Vagina (tissue), 2 donors: ENCODE measurements at places on chromosomes 5 and 9.

GRCh38 chr9:25224996-25225395 is 453.2 kb downstream of the TUSC1 start:
- no peak for DNase-seq

DNA sequence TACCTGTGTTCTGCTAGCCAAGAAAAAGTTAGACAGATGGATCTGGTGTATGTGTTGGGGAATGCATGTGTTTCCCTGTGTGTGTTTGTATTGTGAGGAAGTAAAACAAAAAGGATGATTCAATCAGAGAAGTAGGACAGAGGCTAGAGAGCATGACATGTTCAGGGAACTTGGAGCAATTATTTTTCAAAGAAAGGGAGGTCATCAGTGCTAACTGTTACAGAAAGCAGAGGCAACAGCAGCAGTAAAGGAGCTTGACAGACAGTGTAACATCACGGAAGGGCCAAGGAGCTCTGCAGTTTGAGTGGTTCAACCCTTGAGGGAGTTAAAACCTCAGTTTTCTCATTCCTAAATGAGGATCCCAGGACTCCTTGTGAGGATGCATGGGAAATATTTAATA is 13.2 kb downstream of the SPINK1 start:
- no peak for DNase-seq

GRCh38 chr5:130890610-130891009 is 274.4 kb downstream of the HINT1 start:
- DNase-seq: no peak

DNA sequence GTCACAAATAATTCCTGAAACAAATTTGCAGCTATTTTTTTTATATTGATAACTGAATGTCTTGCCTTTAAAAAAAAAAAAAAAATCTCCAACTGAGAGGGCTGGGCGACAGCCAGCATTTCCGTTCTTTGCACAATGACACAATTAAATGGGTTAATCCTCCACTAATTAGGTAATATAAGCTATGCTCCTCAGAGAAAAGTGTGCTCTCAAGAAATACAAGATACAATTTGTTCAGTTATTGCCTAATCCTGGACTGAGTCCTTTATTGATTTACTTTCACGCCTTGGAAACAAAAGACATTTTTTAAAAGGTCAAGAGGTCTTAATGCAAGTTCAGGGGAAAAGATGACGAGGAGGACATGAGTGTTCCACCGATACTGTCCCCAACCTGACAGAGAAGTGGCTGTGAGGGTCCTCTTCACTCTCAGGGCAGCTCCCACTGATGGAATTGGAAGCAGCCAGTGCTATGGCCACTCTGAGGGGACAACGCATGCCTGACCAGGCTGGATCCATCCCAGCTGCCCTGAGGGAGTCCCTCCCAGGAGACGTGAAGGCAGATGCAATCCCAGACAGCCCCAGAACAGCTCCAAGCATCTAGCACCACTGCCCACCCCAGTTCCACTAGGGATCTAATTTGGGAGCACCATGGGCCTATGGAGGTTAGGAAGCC is 220.7 kb downstream of the GNA14 start:
- no peak for DNase-seq

GRCh38 chr9:124220946-124221451 is 36.8 kb upstream of the NEK6 start:
- no peak for DNase-seq

DNA sequence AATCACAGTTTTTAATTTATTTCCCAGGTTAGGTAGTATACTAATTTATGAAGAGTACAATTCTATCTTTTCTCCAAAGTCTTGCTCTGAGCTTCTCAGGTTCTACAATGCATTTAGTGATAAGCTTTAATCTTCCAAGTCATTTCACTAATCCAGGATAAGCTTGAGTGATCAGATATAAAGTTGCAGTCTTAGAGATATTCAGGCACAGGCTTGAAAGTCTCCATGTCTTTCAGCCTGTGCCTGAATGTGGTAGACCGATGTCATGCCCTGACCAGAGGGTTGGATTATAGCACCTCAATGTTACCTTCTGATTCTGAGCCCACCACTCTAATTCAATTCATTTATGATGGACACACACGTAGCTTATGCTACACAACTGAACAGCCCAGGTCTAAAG is 3.2 kb downstream of the CRHBP start:
- DNase-seq: no peak

DNA sequence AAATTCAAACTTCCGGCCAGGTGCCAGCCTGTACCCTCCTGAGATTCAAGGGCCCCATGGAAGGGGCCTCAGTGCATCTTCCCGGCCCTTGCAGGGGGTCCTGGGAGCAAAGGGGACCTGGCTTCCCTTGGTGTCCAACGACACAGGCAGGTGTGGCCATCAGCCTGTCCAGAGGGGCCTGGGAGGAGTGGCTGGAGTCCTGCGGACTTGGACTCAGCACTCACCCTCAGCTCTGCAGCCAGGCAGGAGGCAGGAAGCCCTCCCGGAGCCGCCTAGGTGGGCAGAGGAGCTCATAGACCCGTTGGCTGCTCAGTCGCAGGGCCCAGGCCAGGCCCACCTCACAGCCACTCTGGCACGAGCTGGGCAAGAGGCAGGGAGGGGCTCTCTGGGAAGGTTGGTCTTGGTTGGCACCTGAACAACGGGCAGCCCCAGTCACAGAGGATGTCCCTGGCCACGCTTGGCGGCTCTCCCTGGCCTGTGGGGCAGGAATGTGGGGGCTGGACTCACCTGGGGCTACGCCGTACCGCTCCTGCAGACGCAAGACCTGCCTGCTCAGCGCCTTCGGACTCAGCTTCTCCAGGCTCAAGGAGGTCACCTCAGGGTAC is 53.8 kb upstream of the NRARP start:
- DNase-seq: no peak

- DNase-seq: no peak
Measured at GRCh38 chr9:36154331-36154952, 14.7 kb upstream of the CCIN start.

DNA sequence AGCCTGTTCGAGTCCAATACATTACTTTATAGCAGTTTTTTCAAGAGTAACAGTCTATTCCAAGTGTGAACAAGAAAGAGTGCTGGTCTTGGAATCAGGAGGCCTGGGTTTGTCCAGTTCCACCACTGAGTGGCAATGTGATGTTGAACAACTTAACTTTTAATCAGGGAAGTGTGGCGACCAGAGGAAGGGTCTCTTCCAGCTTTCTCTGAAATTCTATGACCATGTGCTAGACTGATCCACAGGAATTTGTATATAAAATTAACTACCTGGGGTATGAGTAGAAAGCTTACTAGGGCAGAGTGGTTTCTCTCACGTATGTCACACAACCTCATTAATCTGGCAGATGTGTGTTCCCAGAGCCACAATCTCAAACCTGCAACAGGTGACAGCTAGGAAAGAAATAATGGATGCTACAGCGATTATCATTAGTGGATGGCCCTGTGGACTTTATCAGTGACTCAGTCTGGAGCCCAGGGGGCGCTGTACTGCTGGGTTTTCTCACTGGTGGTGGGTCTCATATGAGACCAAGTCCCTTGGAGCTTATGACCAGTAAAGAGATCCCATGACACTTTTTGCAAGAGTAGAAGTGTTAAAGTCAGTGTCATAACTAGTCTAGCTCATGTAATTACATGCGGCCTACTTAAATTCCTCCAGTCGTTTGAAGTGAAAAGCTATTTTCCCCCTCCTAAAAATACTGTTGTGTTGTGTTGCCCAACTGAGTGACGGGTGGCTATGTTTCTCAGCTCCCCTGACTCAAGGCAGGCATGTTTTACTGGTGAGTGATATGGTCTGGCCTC is 116.5 kb downstream of the GDNF start:
- DNase-seq: no peak

DNA sequence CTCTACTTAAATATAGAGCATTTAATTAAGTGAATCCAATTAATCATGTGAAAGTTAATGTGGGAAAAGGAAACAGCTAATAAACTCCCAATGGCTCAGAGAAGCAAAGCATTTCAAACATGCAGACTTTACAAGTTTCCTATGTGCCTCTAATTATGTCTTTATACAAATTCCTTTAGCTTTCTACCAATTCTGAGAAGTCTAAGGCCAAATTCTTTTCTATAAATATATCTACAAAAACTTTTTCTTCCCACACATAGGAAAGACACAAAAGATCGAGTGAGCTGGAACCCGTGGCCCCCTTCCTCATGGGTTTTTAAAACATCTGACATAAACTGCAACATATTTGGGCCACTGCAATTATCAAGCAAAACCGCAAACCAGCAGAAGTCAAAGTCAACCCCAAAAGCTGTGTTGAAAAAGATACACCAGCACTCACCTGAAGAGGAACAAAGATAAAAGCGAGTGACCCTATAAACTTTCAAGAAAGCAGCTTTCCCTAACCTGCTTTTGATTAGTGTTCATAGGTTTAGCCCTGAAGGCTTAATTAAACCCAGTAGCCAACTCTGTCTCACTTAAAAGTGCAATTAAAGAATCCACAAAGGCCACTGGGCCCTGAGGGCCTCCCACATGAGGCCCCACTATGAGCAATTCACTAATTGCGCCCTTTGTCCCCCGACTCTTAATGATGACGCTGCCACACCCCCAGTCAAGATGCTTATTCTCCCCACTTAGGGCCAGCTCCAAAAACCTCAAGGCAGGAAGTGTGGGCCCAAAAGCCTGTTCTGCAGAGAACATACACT is 12.1 kb downstream of the SEMA5A start:
- no peak for DNase-seq
